ENCODE measurements at places on chromosomes 1 and 21.

DNA sequence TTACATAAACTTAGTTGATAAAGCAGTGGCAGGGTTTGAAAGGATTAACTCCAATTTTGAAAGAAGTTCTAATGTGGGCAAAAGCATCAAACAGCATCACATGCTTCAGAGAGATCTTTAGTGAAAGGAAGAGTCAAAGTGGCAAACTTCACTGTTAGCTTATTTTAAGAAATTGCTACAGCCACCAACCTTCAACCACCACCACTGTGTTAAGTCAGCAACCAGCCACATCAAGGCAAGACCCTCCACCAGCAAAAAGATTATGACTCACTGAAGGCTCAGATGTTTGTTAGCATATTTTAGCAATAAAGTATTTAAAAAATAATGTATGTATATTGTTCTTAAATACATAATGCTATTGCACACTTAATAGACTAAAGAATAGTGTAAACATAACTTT is 21.3 kb upstream of the MAGI3 start:
- DNase-seq = no peak
- H3K4me3 ChIP-seq = no peak overlapping the region
- H3K36me3 ChIP-seq = no peaks in the 10 kb centered on the region

- no peaks in the 10 kb centered on the region for H3K36me3 ChIP-seq
- DNase-seq = no peak
- no peak overlapping the region for H3K4me3 ChIP-seq
- no peaks in the 10 kb centered on the region for H3K27me3 ChIP-seq
Observed at GRCh38 chr1:6726253-6726652, 24.6 kb upstream of the DNAJC11 start.

DNA sequence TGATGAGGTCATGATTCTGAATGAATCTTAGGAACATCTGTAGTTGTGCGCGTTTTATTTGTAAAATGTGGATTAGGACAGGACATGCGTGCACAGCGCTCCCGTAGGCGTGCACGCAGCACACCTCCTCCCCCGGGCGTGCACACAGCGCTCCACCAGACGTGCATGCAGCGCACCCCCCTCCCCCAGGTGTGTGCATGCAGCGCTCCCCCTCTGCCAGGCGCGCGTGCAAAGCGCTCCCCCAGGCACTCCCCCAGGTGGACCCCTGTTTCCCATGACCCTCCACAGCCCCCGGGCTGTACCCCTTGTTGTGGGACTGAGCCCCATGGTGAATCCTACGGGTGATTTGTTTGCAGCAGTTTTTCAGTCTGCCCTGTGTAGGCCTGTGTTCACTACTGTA is 61.6 kb downstream of the S100B start:
- H3K27me3 ChIP-seq = no peaks in the 10 kb centered on the region
- H3K27ac ChIP-seq = no peak overlapping the region
- peaks cover 21% of the 10 kb centered on the region for H3K4me1 ChIP-seq
- no peak for DNase-seq

- no peak overlapping the region for H3K27ac ChIP-seq
- H3K4me3 ChIP-seq = no peak overlapping the region
- peaks cover 9% of the 10 kb centered on the region for H3K4me1 ChIP-seq
- no peak for DNase-seq
- no peaks in the 10 kb centered on the region for H3K36me3 ChIP-seq
Observed at GRCh38 chr1:44035726-44036408, 4.6 kb upstream of the SLC6A9 start.

GRCh38 chr1:10599194-10599861 is 124.6 kb downstream of the PEX14 start:
- DNase-seq = no peak
- H3K27me3 ChIP-seq = no peaks in the 10 kb centered on the region
- no peak overlapping the region for H3K4me3 ChIP-seq
- peaks cover 3% of the 10 kb centered on the region for H3K36me3 ChIP-seq
- no peaks in the 10 kb centered on the region for H3K4me1 ChIP-seq

DNA sequence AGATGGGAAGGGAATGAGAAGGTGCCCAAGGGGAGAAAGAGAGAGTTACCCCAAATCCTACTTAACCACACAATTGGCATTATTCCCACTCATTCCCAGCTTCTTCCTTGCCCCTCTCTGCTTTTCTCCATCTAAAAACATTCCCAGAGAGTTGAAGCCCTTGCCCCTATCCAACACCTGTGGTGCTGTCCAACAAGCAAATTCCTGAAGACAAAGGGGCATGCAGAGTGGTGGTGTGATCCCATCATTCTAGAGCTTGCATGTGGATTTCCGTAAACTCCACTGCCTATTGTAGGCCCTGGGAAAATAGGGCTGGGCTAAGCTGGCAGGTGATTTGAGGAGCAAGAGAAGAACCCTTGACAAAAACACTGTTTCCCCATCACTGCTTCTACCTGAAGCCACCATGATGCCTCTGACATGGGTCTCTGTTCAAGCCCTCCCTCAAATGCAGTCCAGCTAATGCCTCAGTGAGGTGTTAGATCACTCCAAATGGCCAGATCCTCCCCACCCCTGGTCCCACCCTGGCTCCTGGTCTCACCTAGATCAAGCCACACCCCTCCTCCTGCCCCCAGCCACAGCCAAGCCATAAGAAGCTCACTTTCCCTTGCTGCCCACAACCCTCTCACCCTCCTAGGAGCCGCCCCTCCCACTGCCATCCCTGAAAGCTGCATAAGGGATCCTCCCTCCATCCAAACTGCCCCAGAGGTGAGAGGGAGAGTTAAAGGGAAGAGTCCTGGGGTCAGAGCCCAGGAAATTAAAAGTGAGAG is 29.5 kb downstream of the SYT2 start:
- no peaks in the 10 kb centered on the region for H3K4me1 ChIP-seq
- no peaks in the 10 kb centered on the region for H3K36me3 ChIP-seq
- H3K27me3 ChIP-seq = peaks cover 41% of the 10 kb centered on the region
- H3K27ac ChIP-seq = no peak overlapping the region
- H3K4me3 ChIP-seq = no peak overlapping the region

DNA sequence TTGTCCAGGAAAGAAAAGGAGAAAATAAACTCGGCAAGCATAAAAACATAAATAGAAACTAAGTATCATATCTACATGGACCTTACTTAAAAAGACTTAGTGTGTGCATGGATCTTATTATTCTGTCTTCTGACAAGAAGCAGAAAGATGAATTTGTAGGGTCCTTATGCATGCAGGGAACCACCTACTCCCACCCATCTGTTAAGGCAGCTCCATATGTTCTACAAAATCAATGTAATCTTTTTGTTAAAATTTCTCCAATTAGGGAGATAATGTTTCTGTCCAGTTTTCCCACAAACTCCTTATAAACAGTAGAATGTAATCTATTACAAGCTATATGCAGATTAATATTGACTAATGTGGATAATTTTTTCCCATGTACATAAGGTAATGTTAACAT is 13.9 kb upstream of the PTPN14 start:
- H3K36me3 ChIP-seq = no peaks in the 10 kb centered on the region
- no peaks in the 10 kb centered on the region for H3K27me3 ChIP-seq
- no peak for DNase-seq
- H3K4me3 ChIP-seq = no peak overlapping the region

- peaks cover 14% of the 10 kb centered on the region for H3K4me1 ChIP-seq
- no peak for DNase-seq
- H3K27ac ChIP-seq = no peak overlapping the region
- H3K27me3 ChIP-seq = no peaks in the 10 kb centered on the region
- no peaks in the 10 kb centered on the region for H3K36me3 ChIP-seq
Observed at GRCh38 chr1:41245659-41246058, 3.6 kb upstream of the SCMH1 start.

- no peak for DNase-seq
- H3K4me3 ChIP-seq = peak overlapping the region; percentile 21
- no peaks in the 10 kb centered on the region for H3K36me3 ChIP-seq
- peaks cover 38% of the 10 kb centered on the region for H3K4me1 ChIP-seq
- H3K27ac ChIP-seq = peak overlapping the region; percentile 41
Observed at GRCh38 chr1:5667513-5668325, 324.5 kb downstream of the NPHP4 start.

Data from T-cell (primary cell).